Endothelial cell of umbilical vein (primary cell): ENCODE measurements at places on chromosomes 1 and 21. TPM values are rescaled to one million over a fixed set of nuclear protein-coding genes. Genes with fewer than 3 reads are reported as not detected.

DNA sequence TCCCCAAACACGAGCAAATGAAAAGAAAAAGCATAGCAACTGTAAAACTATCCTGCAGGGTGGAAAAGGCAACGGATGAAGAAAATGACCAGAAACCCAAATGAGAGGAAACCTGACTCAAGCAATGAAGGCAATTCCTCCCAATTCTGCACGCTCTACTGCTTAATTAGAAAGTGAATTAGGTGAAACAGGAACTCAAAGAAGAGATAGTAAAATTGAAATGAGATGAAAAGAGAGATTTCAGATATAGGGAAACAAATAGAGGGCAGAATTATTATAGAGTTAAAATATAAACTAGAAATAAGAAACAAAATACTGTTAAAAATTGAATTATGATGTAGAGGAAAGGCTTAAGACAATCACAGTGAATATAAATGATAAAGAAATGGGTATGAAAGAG is 27.5 kb upstream of the ITPKB start:
- no peaks in the 10 kb centered on the region for H3K4me1 ChIP-seq
- no peaks in the 10 kb centered on the region for H3K36me3 ChIP-seq
- H3K4me3 ChIP-seq = no peak overlapping the region
- no peak overlapping the region for H3K27ac ChIP-seq

DNA sequence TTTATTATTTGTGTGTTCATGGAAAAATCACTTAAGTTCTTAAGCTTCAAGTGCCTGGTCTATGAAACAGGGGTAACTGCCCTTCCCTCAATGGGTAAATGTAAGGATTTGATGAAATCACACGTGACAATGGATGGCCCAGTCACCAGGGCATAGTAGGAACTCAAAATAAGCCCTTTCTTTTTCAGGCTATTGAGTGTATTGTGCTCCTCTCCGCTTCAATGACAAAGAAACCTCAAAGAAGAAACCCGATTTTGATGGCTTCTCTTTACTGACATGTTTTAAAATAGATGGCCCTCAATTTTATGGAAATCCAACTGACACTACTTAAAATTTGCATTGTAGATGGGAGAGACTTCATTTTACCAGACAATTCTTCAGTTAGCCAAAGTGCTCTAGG is 543.5 kb downstream of the OMA1 start:
- H3K36me3 ChIP-seq = no peaks in the 10 kb centered on the region
- H3K4me1 ChIP-seq = no peaks in the 10 kb centered on the region
- no peak overlapping the region for H3K4me3 ChIP-seq
- H3K27ac ChIP-seq = no peak overlapping the region
- no peaks in the 10 kb centered on the region for H3K27me3 ChIP-seq

- H3K27me3 ChIP-seq = no peaks in the 10 kb centered on the region
- DNase-seq = peak; percentile 91
- no peak overlapping the region for H3K4me3 ChIP-seq
- H3K36me3 ChIP-seq = peaks cover 42% of the 10 kb centered on the region
- H3K4me1 ChIP-seq = peaks cover 52% of the 10 kb centered on the region
Observed at GRCh38 chr1:21896652-21897532, 40.2 kb downstream of the HSPG2 start.

GRCh38 chr1:115322631-115323030 is 15.4 kb downstream of the NGF start:
- DNase-seq = no peak
- H3K36me3 ChIP-seq = no peaks in the 10 kb centered on the region
- H3K27me3 ChIP-seq = no peaks in the 10 kb centered on the region
- H3K27ac ChIP-seq = no peak overlapping the region

RRP15 gene
- total RNA-seq = 17.3 and 24.4 TPM in 2 replicates

GJA8 gene
- not detected in 2 replicates for total RNA-seq
